ENCODE measurements at places on chromosomes 5 and 9. TPM values are rescaled to one million over a fixed set of nuclear protein-coding genes. Genes with fewer than 3 reads are reported as not detected.

Gene SCGB3A2
- total RNA-seq: not detected

Gene GFI1B
- total RNA-seq: not detected

Gene TAF11L14
- total RNA-seq: not detected

Gene RFESD
- 3.5 TPM for total RNA-seq

Gene SPINK13
- total RNA-seq: not detected

Gene PCDHGC3
- 103 TPM for total RNA-seq

Gene TLX3
- total RNA-seq: not detected

Gene ZBTB43
- 13.8 TPM for total RNA-seq

Gene CEP72
- total RNA-seq: 40.1 TPM

DNA sequence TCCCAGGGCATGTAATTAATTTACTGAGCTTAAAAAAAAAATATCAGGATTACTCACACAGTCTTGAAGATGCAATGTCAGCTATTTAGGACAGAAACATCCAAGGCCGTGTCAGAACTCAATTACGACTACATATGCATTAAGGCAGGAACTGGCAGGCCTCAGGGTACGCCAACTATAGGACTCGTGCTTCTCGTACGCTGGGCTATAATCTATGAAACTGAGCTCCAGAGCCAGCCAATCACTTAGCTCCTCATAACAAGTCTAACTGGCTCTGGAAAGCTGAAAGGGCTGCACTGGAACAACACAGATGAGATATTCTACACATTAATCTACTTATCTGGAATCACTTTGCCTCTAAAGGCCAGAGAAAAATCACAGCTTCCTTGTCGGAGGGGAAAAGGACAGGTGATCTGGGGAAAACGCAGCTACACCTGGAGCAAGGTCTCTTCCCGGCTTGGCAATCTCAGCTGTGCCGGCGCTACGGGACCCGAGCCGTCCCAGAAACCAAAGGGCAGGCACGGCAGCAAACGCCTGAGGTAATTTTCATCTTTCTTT, 212.0 kb downstream of the DEPDC1B start:
- H3K27me3 ChIP-seq: no peaks in the 10 kb centered on the region
- no peaks in the 10 kb centered on the region for H3K4me1 ChIP-seq
- H3K36me3 ChIP-seq: no peaks in the 10 kb centered on the region
- DNase-seq: no peak
- no peak overlapping the region for H3K27ac ChIP-seq
- no peak overlapping the region for H3K4me3 ChIP-seq

GRCh38 chr5:150279330-150280020, 10.1 kb downstream of the CAMK2A start:
- peaks cover 5% of the 10 kb centered on the region for H3K4me1 ChIP-seq
- H3K27me3 ChIP-seq: no peaks in the 10 kb centered on the region

GRCh38 chr9:130630506-130631330, 33.7 kb upstream of the PRDM12 start:
- H3K27me3 ChIP-seq: no peaks in the 10 kb centered on the region
- H3K4me1 ChIP-seq: no peaks in the 10 kb centered on the region
- no peak for DNase-seq
- peaks cover 51% of the 10 kb centered on the region for H3K36me3 ChIP-seq
- H3K27ac ChIP-seq: no peak overlapping the region

- no peak for DNase-seq
- H3K4me3 ChIP-seq: no peak overlapping the region
- no peaks in the 10 kb centered on the region for H3K36me3 ChIP-seq
- no peak overlapping the region for H3K27ac ChIP-seq
- H3K4me1 ChIP-seq: no peaks in the 10 kb centered on the region
These were observed 315.6 kb upstream of the DAB2 start for GRCh38 chr5:39740404-39740803.

DNA sequence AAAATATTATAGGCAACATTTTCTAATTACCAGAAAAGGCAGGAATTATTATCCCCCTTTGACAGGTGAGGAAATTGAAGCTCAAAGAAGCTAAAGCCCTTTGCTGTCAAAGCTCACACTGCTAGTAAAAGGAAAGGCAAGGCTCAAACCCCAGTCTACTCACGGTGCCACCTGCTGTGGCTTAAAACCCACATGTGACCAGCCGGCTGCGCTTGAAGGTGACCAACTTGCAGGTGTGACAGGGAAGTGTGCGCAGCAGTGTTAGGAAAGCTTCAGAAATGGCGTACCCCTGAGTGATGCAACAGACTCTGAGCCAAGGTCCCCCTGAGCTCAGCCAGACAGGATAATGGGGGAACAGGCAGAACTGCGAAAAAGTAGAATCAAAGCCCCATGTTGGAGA, 45.2 kb downstream of the PAX5 start:
- no peak overlapping the region for H3K27ac ChIP-seq
- no peak for DNase-seq
- H3K4me1 ChIP-seq: peaks cover 11% of the 10 kb centered on the region
- no peak overlapping the region for H3K4me3 ChIP-seq
- H3K27me3 ChIP-seq: no peaks in the 10 kb centered on the region
- no peaks in the 10 kb centered on the region for H3K36me3 ChIP-seq

- H3K27me3 ChIP-seq: no peaks in the 10 kb centered on the region
- H3K27ac ChIP-seq: no peak overlapping the region
- H3K4me3 ChIP-seq: no peak overlapping the region
- H3K36me3 ChIP-seq: no peaks in the 10 kb centered on the region
These were observed 42.0 kb downstream of the SSBP2 start for GRCh38 chr5:81708889-81709288.

DNA sequence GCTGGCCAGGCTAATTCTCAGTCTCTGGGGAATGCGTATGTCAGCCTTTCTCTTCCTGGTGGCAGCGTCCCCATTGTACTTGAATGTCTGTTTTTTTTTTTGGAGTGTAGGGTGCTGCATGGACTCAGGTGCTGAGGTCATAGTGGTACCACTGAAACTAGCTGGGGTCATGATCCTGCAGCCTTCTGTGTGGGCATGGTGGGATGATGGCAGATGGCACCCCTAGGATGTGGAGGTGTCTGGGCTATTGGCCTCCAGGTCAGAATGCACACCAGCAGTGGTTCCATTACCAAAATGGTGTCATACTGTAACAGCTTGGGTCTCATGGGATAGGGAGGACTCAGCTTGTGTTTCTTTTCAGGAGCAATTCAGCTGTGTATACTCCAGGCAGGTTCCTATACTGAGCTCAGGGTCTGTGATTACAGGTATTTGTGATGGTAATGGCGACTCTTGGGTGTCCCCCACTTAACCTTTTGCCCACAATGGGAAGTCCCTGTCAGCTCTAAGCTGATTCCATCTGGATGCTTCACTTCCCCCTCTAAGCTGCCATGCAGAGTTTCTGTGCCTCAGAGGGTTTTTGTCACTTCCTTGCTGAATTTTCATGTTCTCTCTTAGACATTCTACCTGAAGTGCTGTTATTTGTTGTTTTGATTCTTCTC, 17.9 kb downstream of the HSD17B4 start:
- no peaks in the 10 kb centered on the region for H3K36me3 ChIP-seq
- peaks cover 4% of the 10 kb centered on the region for H3K4me1 ChIP-seq
- H3K27me3 ChIP-seq: no peaks in the 10 kb centered on the region
- no peak overlapping the region for H3K4me3 ChIP-seq
- no peak for DNase-seq

- H3K27me3 ChIP-seq: no peaks in the 10 kb centered on the region
- no peak overlapping the region for H3K4me3 ChIP-seq
- no peak for DNase-seq
- H3K4me1 ChIP-seq: peaks cover 74% of the 10 kb centered on the region
- H3K36me3 ChIP-seq: peaks cover 48% of the 10 kb centered on the region
- no peak overlapping the region for H3K27ac ChIP-seq
These were observed 6.1 kb downstream of the BASP1 start for GRCh38 chr5:17223367-17224185.

DNA sequence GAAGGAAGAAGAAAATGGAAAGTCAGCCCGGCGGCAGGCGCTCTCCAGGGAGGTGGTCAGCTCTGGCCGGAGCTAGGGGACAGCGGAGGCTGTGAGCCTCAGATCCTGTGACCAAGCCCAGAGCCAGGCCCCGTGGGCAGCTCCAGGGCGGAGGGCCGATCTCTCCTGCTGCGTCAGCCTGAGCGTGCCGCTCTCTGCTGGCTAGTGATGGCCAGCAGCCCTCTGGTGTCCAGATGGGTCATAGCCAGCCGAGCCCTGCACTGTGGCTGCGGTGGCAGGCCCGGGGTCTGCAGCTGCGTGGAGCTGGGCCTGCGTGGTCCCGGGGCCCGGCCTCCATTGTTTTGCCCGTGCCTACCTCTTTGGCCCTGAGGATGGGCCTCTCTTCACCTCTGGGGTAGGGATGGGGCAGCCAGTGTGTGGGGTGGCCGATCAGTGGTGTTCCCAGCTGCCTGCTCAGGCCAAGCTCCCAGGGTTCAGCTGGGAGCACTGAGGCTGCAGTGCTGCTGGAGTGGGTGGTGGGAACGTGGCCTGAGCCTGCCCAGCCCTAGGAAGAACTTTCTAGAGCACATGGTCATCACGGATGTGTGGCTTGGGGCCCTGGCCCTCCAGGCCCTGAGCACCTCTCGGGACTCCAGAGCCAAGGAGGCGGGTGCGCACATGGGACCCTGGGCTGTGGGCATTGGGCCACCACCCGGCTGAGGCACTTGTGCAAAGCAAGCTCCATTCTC, 17.1 kb upstream of the NRARP start:
- no peaks in the 10 kb centered on the region for H3K27me3 ChIP-seq
- no peaks in the 10 kb centered on the region for H3K36me3 ChIP-seq
- no peak overlapping the region for H3K27ac ChIP-seq

- no peaks in the 10 kb centered on the region for H3K36me3 ChIP-seq
- H3K4me3 ChIP-seq: no peak overlapping the region
- H3K27me3 ChIP-seq: no peaks in the 10 kb centered on the region
These were observed 121.2 kb upstream of the LIFR start for GRCh38 chr5:38677636-38678035.

- H3K4me1 ChIP-seq: no peaks in the 10 kb centered on the region
- H3K27ac ChIP-seq: no peak overlapping the region
- DNase-seq: no peak
These were observed 679.6 kb downstream of the MAT2B start for GRCh38 chr5:164185000-164185399.

DNA sequence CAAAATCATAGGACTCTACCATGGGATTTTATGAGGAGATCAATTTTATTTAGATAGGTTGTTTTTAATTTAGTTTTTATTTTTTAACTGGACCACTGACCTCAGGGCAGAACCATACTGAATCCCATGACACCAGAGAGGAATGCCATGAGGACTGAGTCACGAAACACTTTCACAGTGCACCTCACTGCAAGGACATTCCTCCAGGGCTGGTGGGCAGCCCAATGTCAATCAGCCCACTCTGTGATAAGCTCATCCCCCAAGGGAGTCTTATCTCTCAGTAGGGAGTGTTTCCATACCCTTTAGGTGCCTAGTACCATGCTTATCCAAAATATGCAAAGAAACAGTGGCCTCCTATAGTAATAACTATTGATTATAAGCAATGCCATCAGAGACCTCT, 224.5 kb upstream of the CDH6 start:
- no peak overlapping the region for H3K4me3 ChIP-seq
- H3K27ac ChIP-seq: no peak overlapping the region

DNA sequence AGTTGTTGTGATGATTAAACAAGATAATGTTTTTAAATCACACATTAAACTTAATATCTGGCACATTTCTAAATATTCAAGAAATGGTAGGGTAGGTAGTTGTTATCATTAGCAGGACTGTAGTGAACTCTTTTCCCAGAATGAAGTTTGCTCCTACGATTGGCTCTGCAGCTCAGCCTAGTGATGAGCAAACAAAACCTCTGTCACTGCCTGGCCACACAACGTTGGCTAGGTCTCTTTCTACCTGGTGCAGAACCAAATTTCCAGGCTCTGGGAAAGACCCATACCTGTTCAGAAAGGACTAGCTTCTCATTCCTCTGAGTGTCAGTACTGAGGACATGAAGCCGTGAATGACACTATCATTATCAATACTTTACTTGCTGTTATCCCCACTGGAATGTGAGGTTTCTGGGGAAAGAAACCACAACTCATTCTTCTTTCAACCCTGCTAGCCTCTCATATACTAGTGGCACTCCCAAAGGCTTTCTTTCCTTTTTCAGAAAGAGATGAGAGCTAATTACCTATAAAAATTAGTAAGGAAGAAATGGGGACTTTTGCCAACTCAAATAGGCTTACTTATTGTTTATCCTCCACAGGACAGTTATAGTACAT, 219.3 kb upstream of the TRIM32 start:
- H3K27ac ChIP-seq: no peak overlapping the region
- DNase-seq: no peak
- H3K4me3 ChIP-seq: no peak overlapping the region
- H3K4me1 ChIP-seq: peaks cover 36% of the 10 kb centered on the region

DNA sequence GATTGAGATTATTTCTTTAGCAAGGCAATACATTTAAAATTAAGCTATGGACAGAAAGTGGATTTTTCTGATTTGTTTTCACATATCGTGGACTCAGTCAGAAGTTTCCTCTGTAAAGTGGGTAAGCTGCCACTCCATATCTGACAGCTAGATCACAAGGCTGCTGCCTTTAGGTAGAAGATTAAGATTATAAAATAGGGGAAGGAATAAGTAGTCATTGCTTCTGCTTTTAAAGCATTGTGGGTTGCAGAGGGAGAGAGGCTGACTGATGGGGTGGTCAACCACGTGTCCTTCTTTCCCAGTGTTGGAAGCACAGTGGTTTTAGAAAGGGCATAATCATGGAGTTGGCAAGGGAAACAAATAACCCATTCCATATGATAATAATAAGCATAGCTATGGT, 74.3 kb upstream of the MOCS2 start:
- H3K4me3 ChIP-seq: no peak overlapping the region
- H3K27ac ChIP-seq: no peak overlapping the region
- H3K27me3 ChIP-seq: no peaks in the 10 kb centered on the region
- no peak for DNase-seq
- no peaks in the 10 kb centered on the region for H3K4me1 ChIP-seq
- H3K36me3 ChIP-seq: no peaks in the 10 kb centered on the region

DNA sequence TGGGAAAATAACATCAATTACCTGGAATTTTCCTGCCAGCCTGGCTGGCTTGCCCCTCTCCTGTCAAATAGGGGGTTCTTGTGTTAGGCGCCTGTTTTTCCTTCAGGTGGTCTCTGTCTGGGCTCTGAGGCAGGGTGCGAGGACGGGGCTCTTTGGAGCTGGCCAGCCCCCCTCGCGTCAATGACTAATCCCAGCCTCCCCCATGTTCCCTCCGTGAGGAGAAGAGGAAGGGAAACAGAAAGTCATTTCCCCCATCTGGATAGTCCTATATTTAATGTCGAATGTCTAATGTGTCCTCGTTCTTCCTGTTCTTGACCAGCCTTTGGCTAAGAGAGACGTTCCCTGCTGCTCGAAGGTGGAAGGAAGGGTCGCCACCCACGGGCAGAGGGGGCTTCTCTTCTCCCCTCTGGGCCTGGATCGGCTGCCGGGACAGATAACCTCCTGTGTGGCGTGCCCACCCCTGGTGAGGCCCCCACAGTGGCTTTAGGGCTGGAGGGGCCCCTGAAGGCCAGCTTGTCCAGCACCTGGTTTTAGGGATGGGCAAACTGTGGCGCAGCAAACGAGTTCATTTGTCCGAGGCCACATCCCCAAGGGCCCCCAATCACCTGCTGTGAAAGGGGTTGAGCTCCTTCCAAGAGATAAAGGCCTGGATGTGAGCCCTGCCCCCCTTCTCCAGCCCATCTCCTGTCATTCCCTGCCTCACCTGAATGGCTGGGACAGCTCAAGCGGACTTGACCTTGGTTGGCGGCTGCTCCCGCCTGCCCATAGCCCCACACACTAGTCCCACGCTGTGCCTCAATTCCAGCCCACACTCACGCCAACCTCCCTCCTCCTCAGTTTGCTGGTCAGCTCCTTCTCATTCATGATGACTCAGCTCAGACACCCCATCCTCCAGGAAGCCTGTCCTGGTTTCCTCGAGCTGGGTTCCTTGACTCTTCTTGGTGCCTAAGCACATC, 35.9 kb upstream of the UNC5A start:
- H3K4me3 ChIP-seq: no peak overlapping the region
- H3K27ac ChIP-seq: no peak overlapping the region
- no peak for DNase-seq

All from A673 (cell line).